Left lung (tissue), 14 donors: ENCODE measurements at places on chromosomes 3 and 15.

GRCh38 chr3:11601446-11602238 lies 42.1 kb downstream of the VGLL4 start:
- no peak for DNase-seq

DNA sequence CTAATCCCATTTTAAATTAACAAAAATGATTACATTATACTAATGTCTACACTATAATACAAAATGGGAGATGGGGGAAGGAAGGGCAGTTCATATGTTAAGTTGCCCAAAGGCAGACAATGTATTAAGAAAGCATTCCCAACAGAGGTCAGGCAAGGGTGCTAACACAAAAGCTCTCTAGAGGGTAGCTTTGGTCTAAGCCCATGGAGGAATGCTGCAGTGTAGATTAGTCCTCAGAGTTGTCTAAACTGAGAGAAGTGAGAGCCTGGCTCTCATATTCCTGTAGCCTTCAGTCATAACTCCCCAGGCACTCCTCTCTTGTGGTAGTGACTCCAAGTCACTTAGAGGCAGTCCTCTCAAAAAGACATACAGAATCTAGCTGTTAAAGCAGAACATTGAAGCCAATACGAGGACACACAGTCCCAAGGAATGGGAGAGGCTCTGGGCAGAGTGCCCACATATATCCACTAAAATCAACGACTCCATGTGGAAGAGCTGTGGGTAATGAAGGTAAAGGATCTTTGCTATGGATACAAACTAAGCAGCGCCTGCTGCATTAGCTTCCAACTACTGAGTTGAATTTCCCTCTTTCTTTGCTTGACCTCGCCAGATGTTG lies 14.5 kb downstream of the NEK10 start:
- DNase-seq = no peak

- no peak for DNase-seq
These were observed 45.0 kb downstream of the TXNRD3 start for GRCh38 chr3:126609909-126610308.

GRCh38 chr15:49155834-49156627 lies 632 bp upstream of the COPS2 start:
- DNase-seq = peak; percentile 4

GRCh38 chr15:86135041-86135440 lies 55.4 kb downstream of the AGBL1 start:
- DNase-seq = no peak

DNA sequence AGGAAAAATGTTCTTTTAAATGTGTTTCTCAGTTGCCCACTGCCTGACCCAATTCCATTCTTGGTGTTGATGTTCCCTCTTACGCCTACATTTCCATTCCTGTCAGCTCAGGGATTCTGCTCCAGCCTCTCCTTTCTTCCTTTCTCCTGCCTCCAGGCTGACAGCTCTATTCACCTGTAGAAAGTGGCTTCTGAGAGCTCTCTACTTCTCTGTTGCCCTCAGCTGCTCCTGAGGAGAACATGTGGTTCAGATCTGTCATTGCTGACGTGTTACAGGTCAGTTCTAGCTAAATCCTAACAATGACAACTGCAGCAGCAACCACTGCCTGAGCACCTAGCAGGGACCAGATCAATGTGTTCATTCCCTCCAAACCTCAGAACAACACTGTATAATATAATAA lies 144.9 kb upstream of the PLAAT1 start:
- DNase-seq = no peak

- no peak for DNase-seq
These were observed 6.6 kb upstream of the ZNF148 start for GRCh38 chr3:125381743-125382142.

DNA sequence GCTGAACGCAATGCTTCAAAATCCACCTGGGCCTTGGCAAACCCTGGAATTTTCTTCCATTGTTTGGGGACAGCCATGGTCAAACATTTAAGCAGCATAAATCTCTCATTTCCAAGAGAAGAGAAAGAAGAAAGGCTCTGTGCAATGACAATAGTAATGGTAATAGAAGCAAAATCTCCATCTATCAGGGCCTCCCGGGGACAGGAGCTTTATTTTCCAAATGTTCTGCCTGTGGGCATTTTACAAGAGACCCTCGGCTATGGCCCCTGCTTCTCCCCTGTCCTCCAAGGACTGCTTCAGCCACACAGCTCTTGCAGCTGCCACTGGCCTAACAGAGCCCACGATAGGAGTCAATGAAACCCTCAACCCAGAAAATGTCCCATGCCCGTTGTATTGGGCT lies 12.7 kb upstream of the FAM240A start:
- no peak for DNase-seq

GRCh38 chr3:38455639-38456430 lies 2.1 kb downstream of the ACVR2B start:
- no peak for DNase-seq

GRCh38 chr3:12433823-12434222 lies 50.5 kb upstream of the TSEN2 start:
- DNase-seq = no peak

DNA sequence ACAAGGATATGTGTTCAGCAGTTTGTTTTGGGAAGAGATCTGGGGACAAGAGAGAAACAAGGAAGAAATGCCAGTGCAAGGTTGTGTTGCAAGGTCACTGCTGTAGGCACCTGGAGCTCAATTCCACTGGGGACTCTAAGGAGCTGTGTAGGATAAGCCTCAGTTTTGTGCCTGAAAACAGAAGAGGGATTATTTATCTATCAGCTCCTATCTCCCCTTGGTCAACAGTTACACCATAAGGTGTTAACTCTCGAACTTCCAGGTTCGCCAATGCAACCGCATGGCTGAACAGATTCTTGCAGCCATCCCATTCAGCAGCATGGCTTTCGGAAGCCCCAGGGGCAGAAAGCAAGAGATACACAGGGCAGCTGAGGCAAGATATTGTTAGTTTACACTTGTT lies 41.6 kb upstream of the CNOT10 start:
- no peak for DNase-seq

GRCh38 chr15:68610825-68611224 lies 32.0 kb downstream of the CORO2B start:
- no peak for DNase-seq

DNA sequence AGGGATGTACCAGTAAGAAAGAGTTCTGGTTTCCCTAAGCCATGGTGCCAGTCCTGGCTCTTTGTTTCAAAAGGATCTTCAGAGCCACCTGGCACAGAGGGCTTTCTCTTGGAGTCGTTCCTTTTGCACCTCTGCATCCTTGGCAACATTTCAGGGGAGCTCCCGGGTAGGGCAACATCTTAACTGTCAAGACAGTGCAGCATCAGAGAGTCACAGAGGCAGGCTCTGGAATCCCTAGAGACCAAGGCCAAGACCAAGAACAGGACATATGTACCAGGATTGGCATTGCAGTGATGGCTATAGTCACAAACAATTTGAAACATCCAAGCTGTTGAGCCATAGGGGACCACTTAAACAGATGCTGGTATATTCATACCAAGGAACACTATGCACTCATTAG lies 129.4 kb upstream of the ADPGK start:
- no peak for DNase-seq

DNA sequence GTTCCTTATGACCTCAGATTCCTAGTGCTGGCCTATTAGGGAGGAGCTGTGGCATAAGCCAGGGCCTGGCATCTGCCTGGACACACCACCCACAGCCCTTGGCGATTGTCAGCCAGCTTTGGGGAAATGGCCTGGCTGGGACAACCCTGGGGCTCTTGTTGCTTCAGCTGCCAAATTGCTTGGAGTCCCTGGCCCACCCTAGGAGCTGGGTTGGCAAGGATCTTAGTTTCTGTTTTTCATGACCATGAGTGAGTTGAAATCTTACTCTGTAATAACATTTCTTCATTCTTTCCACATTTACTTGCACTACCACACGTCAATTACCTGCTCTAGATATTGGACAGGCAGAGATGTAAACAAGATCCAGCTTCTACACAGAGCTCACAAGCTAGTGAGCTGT lies 1.9 kb upstream of the MYZAP start:
- DNase-seq = no peak

GRCh38 chr3:150567328-150567727 lies 20.7 kb downstream of the EIF2A start:
- no peak for DNase-seq

GRCh38 chr3:143712522-143712921 lies 135.7 kb downstream of the SLC9A9 start:
- DNase-seq = no peak

DNA sequence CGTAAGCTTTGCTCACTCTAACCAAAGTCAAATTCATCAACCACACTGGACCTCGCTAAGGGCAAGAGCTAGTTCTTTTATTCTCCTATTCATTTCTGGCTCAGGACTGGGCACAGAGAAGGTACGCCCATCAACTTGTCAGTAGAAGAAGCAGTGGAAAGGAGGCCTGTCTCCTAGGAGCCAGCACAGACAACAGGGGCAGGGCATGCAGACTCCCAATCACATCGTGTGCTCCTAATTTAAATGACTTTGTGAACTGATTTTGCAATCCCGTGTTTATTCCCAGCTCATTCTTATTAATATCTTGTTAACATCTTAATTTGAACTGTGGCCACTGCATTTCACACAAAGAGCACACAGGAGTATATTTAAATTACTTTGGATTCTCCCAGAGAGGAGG lies 161.1 kb upstream of the BCL6 start:
- DNase-seq = no peak

DNA sequence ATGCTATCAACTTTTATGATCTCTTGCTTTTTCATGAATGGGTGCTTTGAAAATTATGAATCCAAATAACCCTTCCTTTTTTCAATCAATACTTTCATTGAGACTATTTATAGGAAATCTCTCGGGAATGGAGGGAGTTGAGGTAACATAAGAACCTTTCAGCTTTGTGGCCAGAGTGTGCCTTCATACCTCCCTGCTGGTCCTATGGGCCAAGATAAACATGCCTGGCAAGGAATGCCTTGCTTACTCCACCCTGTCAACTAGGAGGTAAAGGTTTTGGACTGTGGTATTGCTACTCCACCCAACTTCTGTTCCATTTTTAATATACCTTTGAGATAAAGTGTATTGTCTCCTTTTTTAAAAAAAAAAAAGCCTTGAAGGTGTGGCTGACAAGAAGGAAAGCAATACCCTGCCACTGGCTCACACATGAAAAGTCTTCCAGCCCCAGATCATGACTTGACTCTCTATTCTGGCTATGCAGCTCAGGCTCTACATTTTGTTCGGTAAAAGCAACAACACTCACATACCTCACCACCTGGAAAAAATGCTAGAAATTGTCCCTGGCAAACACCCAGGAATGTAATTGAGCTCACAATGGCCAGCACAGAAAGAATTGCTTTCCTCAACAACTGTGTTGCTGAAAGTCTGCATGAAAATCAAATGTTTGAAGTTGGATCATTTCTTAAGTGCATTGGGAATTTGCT lies 35.8 kb downstream of the COL8A1 start:
- no peak for DNase-seq

DNA sequence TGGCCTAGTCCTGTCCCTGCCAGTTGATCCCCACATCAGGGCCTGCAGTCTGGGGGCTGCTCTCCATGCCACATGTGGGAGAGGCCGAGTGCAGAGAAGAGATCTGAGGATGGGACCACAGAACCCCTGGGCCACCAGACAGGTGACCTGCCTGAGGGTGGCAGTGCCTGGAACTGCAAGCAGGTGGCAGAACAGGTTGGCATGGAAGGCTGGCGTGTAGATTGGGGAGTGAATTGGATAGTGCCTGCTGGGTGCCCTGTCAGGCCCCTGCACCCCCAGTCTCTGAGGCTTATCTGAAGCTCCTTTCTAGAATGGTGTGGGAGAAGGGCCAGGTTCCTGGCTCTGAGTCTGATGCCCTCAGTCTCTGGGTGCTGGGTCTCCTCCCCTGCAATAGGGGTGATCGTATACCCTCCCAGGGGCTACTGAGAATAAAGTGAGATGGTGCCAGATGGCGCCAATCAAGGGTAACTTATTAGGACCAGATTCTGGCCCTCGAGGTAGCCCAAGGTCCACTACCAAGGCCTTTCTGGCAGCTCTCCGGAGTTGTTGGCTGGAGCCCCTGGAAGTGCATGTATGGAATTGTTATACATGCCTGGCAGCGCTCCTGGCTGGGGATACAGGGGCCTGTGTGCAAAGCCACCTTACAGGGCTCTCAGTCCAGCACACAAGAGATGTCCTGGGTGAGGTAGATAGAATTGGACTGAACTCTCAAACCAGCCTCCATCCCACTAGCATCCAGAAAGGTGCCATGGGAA lies 15.7 kb downstream of the C3orf18 start:
- DNase-seq = no peak

GRCh38 chr3:9403463-9403862 lies 6.0 kb downstream of the SETD5 start:
- DNase-seq = no peak

- no peak for DNase-seq
These were observed 193.3 kb upstream of the TTC14 start for GRCh38 chr3:180408654-180409053.

- no peak for DNase-seq
These were observed 3.6 kb downstream of the SNX1 start for GRCh38 chr15:64099379-64099778.

DNA sequence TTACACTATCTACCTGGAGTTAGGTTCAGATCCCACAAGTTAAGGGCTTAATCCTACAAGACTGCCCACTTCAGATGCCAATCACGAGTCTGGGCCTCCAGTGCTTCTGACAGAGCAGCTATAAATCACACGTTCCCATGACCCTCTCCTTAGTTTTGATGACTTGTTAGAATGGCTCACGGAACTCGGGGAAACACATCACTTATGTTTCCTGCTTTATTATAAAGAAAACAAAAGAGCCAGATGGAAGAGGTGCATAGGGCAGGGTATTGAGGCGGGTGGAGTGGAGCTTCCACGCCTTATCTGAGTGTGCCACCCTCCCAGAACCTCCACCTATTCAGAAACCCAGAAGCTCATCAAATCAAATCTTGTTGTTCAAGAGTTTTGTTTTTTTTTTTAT lies 170.8 kb downstream of the MOBP start:
- no peak for DNase-seq

GRCh38 chr15:40282869-40283614 lies at the start of gene ANKRD63:
TSS of gene ANKRD63 (minus strand) at chr15:40283064. CDS start at chr15:40282586, 478 bp downstream.
- DNase-seq = no peak

DNA sequence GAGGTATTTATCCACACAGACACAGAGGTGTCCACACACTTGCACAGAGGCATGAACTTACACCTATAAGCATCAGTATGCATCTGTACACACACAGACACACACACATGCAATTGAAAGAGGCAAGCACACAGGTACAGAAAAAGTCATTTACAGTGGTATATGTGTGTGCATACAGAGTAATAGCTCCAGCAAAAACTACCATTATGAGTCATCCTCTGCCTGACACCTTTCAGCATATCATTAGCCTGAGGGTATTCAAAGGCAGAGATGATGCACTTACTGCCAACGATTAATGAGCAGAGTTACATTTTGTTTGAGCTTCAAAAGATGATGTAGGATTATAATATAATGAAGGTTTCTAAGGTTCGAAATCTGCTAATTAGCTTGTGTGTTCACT lies 100.3 kb upstream of the TPRG1 start:
- DNase-seq = no peak

- DNase-seq = no peak
These were observed 364.6 kb upstream of the TBL1XR1 start for GRCh38 chr3:177561769-177562392.

- no peak for DNase-seq
These were observed 102.9 kb downstream of the CHST2 start for GRCh38 chr3:143222505-143222904.
